ENCODE measurements at places on chromosomes 7 and 10.

GRCh38 chr10:71220689-71221540 is 8.5 kb downstream of the UNC5B start:
- DNase-seq: no peak

DNA sequence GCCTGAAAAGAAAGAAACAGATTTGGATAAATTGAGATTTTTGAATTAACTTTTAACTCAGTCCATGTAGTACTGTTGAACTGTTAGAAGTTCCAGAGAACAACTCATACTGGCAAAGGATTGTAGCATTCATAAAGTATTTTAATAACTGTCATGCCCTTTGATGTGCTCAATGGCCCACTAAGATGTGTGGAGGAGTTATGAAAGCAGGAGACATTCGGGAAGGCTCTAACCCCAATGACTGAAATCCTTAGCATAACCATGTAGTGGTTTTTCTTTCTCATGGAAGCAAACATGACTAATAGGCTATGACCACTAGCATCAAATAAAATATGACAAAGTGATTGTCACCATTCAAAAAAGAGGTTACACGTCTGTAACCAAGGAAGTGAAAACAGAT is 25.7 kb downstream of the CYP3A7 start:
- DNase-seq: no peak

DNA sequence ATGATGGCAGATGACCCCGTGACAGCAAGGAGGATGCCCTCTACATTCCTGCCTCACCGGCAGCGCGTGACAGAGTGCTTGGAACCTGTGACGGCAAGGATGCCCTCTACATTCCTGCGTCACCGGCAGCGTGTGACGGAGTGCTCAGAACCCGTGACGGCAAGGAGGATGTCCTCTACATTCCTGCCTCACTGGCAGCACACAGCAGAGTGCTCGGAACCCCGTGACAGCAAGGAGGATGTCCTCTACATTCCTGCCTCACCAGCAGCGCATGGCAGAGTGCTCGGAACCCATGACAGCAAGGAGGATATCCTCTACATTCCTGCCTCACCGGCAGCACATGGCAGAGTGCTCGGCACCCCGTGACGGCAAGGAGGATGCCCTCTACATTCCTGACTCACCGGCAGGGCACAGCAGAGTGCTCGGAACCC is 231.0 kb downstream of the DIP2C start:
- DNase-seq: no peak

DNA sequence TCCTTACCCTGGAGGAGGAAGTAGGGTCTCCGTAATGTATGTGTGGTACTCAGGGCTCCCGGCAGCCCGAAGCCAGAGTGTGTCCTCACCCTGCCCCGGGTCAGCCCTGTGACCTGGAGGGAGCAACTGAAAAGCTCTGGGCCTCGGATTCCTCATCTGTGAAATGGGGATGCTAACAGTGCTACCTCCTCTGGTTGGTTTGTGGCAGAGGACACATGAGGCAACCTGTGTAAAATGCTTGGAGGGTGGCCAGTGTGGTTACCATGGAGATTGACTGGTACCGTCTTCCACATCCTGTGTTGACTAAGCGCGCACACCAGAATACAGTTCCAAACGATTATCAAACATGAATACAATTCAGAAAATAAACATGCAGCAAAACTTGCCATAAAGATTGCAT is 163.8 kb upstream of the KLF6 start:
- DNase-seq: no peak

- no peak for DNase-seq
Measured at GRCh38 chr7:121390109-121390508, 6.0 kb downstream of the FAM3C start.

GRCh38 chr10:74510594-74510993 is 315.8 kb upstream of the KAT6B start:
- DNase-seq: no peak

DNA sequence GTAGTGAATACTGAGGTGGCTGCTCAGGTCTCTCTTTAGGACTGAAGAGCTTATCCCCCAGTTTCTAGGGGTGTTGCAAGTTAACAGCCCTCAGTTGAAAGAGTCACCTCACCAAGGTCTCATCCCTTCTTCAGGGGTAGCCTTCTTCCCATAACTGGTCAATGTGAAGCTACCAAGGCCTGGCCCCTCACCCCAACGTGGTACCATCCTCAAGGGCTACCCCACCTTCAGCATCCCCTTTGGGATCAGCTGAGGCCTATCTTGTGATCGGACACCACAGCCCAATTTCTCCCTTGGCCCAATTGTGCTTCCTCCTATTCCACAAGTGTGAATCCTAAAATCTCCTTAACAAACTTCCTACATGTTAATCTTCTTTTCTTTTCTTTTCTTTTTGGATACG is 289.5 kb upstream of the MKLN1 start:
- no peak for DNase-seq

- DNase-seq: no peak
Measured at GRCh38 chr7:28081016-28081415, 99.6 kb downstream of the JAZF1 start.

GRCh38 chr10:69414036-69415018 is 2.4 kb downstream of the TACR2 start:
- DNase-seq: no peak

DNA sequence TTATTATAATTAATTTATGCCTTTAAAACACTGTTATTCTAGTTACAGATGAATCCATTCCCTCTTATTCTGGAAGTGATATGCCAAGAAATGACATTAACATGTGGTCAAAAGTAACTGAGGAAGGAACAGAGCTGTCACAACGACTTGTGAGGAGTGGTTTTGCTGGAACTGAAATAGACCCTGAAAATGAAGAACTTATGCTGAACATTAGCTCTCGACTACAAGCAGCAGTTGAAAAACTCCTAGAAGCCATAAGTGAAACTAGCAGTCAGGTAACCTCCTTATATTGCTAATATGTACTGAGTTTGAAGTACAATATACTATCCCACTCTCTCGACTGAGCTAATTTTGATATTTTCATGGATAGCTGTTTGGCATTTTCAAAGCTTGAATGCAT is 81.6 kb downstream of the CYP51A1 start:
- no peak for DNase-seq

GRCh38 chr10:70540089-70540788 is 61.7 kb downstream of the PALD1 start:
- no peak for DNase-seq

- no peak for DNase-seq
Measured at GRCh38 chr7:116162992-116163391, 47.3 kb upstream of the TES start.

Measured in retina (tissue), 1 donor.